ENCODE measurements at places on chromosomes 7 and 10.

DNA sequence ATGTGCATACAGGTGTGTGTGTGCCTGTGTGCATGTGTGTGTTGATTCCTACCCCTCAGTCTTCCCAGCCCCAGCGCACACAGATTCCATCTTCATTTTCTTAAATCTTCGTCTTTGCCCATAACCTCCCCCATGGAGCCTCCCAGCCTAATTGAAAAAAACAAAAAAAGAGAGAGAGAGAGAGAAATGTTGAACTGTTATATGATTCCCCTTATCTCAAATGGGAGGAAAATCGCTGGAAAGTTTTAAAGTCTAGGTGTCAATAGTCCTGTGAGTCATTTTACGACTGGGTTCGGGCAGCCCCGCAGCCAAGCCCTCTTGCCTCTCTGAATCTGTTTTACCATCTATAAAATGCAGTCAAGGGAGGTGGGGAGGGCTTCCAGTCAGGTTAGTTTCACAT, 60.9 kb downstream of the SPOCK2 start:
- DNase-seq: no peak

DNA sequence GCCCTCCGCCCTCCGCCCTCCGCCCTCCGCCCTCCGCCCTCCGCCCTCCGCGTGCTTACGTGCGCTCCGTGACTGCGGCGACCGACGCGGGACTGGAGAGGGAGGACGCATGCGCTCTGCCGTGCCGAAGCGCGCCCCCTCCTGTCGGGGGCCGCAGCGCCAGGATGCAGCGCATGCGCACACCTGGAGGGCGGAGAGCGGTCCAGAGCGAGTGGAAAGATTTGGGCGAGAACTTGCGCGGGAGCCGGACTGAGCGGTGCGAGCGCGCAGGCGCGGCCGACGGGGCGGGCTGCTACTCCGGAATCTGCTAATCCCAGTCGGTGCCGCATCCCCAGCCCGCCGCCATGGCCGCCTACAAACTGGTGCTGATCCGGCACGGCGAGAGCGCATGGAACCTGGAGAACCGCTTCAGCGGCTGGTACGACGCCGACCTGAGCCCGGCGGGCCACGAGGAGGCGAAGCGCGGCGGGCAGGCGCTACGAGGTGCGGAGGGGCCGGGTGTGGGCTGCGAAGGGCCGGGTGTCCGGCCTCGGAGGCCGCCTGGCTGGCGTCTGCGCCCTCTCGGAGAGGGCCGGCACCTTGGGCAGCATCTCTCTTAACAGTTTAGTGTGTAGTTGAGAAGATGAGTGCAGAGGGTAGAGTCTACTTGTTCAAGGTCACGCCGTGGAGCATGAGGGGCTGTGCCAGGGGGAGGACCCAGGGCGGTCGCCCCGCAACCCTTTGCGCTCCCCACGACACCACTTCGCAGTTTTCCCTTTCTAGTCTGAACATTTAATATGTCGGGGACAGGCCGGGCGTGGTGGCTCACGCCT, at the start of gene PGAM1:
Gene PGAM1, plus strand, starts transcription at position 228 of the 812 bp plus-strand sequence. Its CDS starts 117 bp downstream, at position 345.
- peak; percentile 76 for DNase-seq

DNA sequence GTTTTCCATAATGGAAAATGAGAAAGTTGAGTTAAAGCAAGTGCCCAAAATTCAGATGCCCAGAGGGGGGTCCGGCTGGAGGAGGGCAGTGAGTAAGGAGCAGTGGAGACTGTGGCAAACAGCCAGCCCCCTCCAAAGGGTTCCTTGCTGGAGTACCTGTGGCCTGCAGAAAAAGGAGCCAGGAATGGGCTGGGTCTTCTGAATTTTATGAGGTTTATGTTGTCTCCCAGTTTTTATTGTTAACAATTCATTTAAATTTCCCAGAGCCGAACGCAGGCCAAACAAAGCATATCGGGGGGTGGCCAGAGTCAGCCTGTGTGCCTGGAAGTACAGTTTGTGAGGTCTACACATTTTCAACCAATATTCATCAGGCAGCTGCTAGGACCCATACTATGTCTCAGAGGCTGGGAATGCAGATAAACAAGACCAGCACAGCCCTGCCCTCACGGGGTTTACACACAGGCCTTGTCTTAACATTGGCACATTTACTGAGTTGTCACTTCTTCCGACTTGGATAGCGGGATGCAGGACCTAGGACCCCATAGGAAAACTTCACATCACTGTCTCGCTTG, 12.9 kb upstream of the CSGALNACT2 start:
- DNase-seq: no peak

- DNase-seq: no peak
Observed at GRCh38 chr7:27953777-27954176, 213.8 kb downstream of the TAX1BP1 start.

DNA sequence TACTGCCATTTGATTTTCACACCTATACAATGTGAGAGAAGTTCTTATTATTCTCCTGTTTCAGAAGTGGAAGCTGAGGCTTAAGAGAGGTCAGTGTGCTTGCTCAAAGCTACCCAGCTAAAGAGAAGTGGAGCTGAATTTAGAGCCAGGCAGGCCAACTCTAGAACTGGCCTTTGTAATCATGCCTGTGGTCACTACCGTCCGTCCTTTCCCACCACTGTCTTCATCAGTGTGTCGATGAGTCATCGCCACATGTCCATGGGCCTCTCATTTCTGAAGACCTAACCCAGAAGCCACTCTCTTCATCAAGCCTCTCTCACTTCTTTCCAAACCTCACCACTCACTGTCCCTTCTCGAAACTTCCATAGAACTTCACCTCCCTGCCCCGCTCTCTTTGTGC, 237.8 kb downstream of the KIAA1217 start:
- no peak for DNase-seq

GRCh38 chr7:109641445-109641844, 1071.8 kb downstream of the DNAJB9 start:
- DNase-seq: no peak

DNA sequence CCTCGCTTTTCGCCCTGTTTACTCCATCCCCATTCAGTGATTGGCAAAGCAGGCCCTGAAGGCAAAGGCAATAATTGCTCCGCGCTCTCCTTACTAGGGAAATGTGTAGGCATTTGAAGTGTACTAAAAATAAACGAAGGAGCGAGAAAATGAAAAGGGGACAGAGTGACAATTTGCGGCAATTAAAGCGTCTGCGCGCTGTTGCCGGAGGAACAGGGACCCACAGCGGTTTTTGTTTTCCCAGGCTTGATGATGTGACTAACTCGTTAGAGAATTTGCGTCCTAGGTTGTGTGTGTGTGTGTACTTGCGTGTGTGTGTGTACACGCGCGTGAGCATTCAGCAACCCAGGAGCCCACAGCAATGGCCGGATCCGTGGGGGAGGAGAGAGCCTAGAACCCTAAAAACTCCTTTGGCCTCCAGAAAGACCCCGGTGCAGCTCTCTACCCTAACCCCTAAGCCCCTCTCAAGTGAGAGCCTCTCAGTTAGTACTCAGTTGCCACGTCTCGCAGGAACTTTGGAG, 7.8 kb upstream of the DLX6 start:
- DNase-seq: no peak

DNA sequence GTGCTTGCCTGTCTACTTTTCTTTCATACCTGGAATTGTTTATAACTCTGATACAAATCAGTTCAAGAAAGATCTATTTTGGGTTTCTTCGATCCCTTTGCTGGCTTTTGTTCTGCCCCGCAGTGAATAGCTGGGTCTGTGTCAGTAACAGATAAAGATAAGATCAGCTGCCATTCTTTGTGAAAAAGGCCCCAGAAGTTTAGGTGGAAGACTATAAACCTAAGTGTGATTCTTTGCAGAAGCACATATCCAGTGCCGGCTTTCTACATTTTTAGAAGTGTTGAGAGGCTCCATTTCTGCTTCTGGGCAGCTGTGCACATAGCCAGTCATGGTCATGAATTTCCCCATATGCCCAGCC, 686.4 kb upstream of the C7orf33 start:
- no peak for DNase-seq

- DNase-seq: no peak
Observed at GRCh38 chr10:37703833-37704382, 153.5 kb downstream of the ZNF248 start.

All from cortex of kidney (tissue), 1 donor.